Suppressor macrophage treated with lipopolysaccharide for 4 hours (primary cell): ENCODE measurements at places on chromosomes 11 and 22.

GRCh38 chr11:35323076-35323868, 96.1 kb downstream of the SLC1A2 start:
- no peak for DNase-seq

- no peak for DNase-seq
These were observed 16.2 kb downstream of the OR5D16 start for GRCh38 chr11:55854704-55855103.

DNA sequence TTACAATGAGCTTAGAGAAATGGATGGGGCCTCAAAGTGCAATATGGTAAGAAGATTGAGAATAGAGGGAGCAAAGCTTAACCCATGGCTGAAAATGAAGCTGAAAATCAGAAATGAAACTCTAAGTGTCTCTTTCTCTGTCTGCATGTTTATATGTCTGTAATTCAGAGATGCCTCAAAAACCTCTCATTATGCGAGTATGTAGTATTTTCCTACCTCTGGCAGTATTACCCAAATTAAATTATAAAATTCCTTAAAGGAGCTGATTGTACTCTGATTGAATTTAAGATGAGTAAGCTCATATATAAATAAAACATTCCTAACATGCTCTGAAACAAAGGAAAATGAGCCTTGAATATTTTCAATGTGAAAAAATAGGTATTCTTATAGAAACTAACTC, 39.8 kb upstream of the PRSS23 start:
- no peak for DNase-seq

DNA sequence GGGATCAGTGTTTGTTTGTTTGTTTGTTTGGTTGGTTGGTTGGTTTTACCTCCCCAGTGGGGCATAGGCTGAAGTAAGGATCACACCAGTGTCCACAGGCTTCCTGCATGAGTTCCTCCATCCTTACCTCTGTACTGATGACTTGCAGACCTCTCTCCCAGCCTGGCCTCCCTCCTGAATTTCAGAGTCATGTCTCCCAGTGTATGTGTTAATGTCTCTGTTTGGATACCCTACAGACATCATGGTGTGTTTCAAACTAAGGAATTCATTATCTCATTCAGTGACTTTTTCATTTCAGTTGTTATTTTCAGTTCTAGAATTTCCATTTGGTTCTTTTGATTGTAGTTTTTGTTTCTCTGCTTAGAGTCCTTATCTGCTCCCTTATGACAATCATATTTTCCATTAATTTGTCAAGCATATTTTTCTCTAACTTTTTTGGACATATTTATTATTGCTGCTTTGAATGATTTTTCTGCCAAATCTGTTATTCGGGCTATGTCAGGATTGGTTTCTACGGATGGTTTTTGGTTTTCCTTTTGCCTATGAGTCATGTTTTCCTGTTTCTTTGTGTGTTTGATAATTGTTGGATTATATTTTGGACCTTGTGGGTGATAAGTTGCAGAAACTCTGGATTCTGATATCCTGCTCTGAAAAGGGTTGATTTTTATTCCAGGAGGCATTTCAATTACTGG, 23.6 kb downstream of the MYEOV start:
- no peak for DNase-seq

DNA sequence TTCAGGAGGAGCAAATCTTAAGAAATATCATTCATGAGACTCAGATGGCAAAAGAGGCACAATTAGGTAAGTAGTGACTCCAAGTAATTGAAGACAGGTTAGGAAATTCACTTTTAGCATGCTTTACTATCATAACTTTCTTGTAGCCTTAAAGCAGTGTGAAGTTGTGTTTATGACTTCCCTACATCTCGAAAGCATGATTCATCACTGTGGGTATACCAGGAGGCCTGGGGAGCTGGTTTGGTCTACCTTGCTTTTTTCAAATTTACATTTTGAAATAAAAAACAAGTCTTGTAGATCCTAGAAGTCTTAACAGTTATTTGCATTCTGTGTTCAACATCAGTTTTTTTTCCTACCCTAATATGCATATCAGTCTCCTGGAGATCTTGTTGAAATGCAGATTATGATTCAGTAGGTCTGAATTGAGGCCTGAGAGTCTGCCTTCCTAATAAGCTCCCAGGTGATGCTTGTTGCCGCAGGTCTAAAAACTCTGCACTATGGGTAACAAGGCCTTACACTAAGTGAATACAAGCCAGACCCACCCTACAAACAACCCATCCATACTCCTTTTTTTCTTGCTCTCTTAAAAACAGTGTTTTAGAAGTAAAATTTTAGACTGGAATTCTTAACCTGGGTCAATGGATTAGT, 41.4 kb downstream of the TTC17 start:
- no peak for DNase-seq

GRCh38 chr11:122405547-122406341, 249.8 kb upstream of the UBASH3B start:
- DNase-seq = no peak
